ENCODE measurements at places on chromosomes 2 and 18.

GRCh38 chr2:220744861-220745260, 827.2 kb downstream of the EPHA4 start:
- DNase-seq, result no peak

GRCh38 chr2:74927621-74928020, 30.8 kb upstream of the POLE4 start:
- no peak for DNase-seq

GRCh38 chr2:167287212-167287611, 398.9 kb downstream of the XIRP2 start:
- no peak for DNase-seq

GRCh38 chr18:38322206-38322605, 756.6 kb upstream of the CELF4 start:
- no peak for DNase-seq

GRCh38 chr2:144683107-144683753, 163.3 kb upstream of the ZEB2 start:
- no peak for DNase-seq

- DNase-seq, result no peak
These were observed 7.0 kb downstream of the GPR45 start for GRCh38 chr2:105248316-105249070.

- DNase-seq, result no peak
These were observed 41.8 kb downstream of the ASAP2 start for GRCh38 chr2:9248363-9248762.

- DNase-seq, result no peak
These were observed 7.0 kb downstream of the EIF2AK2 start for GRCh38 chr2:37149626-37150322.

- DNase-seq, result no peak
These were observed 164.3 kb downstream of the MTCL1 start for GRCh38 chr18:8869696-8870095.

- no peak for DNase-seq
These were observed 44.8 kb downstream of the VIT start for GRCh38 chr2:36741188-36741837.

DNA sequence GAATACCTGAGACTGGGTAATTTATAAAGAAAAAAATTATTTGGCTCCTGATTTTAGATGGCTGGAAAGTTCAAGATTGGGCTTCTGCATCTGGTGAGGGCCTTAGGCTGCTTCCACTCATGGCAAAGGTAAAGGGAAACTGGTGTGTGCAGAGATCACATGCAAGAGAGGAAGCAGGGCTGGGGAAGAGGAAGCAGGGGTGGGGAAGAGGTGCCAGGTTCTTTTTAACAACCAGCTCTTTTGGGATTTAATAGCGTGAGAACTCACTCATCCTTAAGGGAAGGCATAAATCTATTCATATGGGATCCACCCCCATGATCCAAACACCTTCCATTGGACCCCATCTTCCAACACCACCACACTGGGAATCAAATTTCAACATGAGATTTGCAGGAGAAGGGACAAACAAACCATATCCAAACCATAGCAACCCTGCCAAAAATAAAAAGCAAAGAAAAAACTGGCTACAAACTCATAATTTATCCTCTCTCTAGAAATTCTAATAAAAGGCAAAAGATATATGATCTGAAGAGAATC, 30.4 kb downstream of the PRKRA start:
- DNase-seq, result no peak

DNA sequence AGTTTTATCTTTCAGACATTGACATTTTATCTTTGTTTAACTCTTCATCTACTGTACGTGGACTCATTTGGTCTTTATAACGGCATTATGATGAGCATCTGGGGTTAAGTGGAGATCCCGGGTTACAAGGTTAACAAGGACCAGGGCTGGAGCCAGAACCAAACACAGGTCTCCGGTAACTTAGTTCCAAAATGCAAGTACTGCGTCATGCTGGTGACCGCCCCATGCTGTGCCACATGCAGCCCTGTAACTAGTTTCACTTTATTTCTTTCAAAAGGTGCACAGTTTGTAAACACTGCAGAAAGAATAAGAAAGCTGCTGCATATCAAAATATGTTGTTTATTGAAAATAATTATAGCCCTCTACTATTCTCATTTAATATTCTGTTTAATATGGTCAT, 3.1 kb downstream of the SLC5A7 start:
- DNase-seq, result no peak

DNA sequence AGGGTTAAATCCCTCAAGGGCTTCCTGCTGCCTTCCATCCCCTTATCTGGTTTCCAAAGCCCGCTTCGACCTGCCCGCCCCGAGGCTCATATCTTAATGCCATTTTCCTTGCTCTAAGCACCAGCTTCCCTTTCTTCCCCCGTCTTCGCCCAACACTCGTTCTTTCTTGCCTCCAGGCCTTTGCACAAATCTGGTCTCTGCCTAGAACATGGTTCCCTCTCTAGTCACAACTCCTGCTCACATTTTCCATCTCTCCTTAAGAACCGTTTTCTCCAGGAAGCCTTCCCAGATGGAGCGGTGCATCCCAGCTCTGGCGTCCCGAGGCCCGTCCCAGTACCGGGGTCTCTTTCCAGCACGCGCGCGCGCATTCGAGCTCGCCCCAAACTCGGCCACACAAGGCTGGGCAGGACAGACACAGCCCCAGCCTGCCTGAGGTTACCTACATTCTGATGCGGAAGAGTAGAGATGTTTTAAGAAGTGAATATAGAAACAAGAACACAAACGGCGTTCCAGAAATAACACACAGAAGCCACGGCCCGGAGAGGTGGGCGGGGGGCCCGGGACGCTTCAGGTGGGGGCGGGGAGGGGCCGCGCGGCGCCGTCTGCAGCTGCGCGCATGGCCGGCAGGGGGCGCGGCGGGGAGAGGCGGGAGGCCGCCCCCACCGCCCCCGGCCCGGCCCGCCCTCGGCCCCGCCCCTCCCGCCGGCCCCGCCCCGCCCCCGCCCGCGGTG, at the start of gene DGKD:
TSS of gene DGKD (plus strand) at position 726 of the 731 bp plus-strand sequence. CDS start 25 bp downstream, outside the sequence.
- peak; percentile 74 for DNase-seq

DNA sequence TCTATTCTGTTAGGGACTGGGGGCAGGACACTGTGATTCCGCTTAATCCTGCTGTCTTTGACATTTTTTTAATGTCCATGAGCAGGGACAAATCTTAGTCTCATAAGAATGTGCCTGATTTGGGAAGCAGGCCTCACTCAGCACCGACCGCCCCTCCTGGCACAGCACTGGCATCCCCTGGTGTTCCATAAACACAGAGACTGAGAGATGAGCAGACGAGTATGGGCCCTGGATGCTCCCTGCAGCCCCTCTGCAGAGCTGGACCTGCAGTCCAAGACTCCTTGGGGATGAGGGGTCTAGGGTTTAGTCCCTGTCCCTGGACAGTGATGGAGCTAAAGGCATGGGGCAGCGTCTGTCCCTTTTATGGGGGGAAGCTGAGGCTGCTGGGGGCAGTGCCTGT, 81.6 kb downstream of the NDUFA10 start:
- peak; percentile 5 for DNase-seq

DNA sequence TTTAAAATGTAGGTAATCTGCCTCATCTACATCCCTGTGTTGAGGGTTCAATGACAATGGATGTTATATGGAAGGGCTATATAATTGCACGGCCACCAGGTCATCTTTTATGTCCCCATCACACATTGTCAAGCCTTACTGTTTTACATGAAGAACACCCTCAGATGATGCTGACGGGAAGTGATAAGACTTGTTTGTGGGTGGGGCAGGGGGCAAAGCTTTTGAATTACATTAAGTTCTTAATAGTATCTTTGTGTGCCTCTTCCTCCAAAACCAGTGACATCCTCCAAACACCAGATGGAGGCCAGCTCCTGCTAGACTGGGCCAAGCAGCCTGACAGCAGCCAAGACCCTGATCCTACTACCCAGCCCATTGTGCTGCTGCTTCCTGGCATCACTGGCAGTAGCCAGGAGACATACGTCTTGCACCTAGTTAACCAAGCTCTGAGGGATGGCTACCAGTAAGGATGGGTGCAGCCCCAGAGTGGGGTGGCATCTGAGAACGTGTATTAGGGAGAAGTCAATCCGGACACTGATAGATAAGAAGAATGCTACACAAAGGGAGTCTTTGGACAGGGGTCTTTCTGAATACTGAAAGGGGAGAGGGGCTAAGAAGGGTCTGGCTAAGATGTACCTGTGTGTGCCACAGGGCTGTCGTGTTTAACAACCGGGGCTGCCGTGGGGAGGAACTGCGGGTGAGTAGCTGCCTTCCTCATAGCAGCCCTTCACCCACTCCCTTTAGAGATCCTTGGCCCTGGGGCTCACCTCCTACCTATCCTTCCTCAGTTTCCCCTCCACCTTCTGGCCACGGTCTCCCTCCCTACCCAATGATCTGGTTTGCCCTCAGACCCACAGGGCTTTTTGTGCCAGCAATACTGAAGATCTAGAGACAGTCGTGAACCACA, 5.3 kb downstream of the ABHD1 start:
- DNase-seq, result no peak

DNA sequence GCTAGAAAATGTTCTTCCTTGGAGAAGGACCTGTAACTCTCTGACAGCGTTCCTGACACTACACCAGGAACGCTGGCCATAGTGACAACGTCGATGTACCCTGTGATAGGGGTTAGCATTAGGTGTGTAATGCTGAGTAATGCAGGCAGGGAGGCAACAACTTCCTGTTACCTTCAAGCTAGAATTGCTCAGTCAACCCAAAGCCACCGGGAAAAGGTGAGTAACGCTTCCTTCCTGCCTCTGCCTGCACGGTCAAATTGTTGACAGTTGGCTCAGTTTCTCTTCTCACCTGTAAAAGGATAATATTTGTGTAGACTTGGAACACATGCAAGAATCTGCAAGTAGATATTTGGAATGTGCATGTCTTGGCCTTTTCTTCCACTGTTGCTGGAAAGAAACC, 12.7 kb downstream of the FAM110C start:
- no peak for DNase-seq

DNA sequence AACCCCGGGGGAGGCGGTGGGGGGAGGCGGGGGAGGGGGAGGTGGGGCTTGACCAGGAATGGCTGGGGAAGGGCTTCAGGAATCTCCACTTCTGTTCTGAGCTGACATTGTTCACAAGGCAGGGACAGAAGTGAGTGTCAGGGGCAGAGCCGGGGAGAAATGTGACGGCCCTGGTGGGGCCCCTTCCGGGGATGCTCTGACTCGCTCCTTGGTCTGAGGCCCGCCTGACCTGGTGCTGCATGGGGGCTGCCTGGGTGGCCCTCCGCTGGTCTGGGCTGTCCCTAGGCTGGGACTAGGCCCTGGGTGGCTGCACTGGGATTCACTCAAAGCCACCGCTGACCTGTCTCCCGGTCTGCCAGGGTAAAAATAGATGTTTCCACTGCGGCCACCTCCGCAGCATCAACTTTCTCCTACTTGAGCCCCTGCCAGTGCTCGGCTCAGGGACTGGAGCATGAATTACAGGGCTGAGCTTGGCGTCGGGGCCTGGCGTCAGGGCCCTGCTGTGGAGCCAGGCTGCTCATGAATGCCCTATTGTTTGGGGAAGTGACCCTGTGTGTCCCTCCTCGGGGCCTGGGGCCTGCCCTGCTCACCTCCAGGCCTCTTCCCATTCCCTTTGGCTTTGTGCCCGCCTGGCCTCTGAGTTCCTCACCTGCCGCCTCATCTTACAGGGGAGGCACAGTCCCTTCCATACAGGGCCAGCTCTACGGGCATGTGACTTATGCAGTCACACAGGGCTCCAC, 247.5 kb downstream of the DYSF start:
- no peak for DNase-seq

DNA sequence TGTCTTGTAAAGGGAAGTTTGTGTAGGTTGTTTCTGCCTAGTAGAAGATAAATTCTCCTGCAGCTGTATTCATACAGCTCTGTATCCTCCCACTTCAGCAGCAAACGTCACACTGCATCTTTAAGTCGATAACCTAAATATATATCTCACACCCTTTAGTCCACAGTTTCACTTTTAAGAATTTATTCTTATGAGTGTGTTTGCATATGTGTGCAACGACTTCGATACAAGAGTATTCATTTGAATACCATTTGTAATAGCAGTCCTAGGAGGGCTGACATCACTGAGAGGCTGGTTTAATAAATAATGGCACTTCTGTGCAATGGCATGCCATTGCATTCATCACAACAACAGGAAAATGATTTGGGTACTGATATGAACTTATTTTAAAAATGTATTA, 63.8 kb upstream of the MSH6 start:
- DNase-seq, result no peak

DNA sequence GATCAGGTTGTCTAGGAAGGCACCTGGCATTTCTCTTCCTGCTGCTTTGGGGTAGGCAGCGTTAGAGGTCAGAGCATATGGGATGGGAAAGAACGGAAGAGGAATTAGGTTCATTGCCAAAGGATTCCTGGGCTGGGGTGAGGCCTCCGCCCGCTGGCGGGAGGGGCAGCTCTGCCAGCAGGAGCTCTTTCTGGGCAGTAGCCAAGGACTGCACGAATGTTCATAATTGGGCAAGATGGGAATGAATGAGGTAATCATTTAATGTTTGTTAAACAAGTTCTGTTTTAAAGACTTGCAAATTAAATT, 253.9 kb downstream of the AGAP1 start:
- DNase-seq, result no peak

DNA sequence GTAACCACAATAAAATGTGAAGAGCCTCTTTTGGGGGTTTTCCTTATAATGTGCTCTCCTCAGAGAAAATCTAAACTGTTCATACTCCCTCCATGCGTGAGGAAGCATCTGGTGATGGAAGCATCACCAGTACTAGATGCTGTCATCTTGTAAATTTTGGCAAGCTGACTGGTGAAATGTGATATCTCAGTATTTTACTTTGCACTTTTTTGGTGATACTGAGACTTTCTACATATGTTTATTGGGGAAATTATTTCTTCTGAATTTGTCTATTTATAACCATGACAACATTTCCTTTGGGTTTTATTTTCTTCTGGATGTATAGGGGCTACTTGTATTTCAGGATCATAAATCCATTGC, 95.9 kb upstream of the DLGAP1 start:
- no peak for DNase-seq

DNA sequence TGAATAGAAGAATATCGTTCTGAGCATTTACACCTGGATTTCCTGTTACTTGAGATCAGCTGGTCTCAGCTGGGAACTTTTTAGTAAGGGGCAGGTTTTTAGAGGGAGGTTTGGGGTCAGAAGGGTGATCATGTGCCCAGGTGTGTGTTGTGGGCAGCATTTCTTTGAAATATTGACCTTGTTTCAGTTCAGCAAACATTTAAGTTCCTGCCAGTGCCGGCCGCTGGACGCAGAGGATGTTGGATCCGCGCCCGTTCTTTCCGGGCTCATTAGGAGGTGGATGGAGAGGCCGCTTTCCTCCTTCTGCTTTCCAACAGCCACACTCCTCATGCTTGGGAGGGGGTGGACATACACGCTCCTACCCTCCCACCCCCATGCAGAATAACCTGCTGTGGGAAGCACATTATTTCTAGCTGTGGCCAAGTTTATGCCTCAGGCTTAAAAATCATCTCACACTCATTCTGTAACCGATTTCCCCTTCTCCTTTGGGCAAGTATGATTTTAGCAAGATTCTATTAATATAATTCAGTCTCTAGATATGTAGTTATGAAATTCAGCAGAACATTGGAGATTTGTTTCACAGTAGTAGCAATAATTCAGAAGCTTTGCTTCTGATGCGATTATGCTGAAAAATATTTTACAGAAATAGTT, 131.4 kb downstream of the ZNF236 start:
- DNase-seq, result no peak

- DNase-seq, result no peak
These were observed 18.8 kb upstream of the TMX3 start for GRCh38 chr18:68733707-68734106.

GRCh38 chr2:17538022-17538843, 2.3 kb upstream of the VSNL1 start:
- DNase-seq, result peak; percentile 38
